T1000 (cell line): ENCODE measurements at places on chromosomes 12 and 14.

DNA sequence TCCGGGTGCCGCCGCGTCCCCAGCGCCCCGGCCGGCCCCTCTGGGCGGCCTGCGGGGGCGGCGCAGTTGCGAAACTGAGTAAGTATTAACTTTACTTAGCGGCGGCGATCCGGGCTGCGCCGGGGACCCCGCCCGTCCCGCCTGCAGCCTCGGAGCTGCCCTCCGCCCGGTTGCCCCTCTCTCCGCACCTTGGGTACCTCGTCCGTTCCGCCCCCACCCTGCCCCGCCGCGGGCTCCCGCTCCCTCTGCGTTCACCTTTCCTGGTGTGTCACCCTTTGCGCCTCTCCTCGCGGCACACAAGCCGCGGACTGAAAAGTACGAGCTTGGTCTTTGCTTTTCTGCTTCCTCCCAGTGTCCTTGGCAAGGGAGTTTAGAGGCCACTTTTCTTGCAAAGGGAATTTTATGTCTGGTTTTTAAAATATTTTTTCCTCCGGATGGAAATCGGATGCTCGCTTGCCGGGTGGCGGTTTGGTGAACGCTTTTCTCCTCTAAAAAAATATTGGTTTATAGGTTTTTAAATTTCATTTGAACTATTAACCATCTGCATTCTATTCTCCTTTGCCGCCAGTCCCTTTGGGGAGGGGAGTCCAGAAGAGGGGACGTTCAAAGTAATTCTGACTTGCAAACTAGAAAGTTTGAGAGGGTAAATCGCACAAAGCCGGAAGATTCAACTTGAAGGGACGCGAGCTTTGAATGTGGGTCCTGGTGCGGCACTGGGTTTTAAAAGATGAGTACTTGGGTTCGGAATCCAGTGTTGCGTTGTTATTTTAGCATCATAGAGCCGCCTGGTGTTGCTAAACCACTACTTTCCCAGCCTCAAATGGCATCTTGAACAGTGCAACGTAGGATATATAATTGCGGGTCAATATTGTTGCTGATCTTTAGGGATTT lies 834 bp downstream of the RASSF8 start:
- DNase-seq: peak; percentile 36

GRCh38 chr14:69664865-69665526 lies 53.6 kb downstream of the SUSD6 start:
- DNase-seq: no peak

- DNase-seq: no peak
Measured at GRCh38 chr12:25372002-25372401, 121.3 kb upstream of the KRAS start.

DNA sequence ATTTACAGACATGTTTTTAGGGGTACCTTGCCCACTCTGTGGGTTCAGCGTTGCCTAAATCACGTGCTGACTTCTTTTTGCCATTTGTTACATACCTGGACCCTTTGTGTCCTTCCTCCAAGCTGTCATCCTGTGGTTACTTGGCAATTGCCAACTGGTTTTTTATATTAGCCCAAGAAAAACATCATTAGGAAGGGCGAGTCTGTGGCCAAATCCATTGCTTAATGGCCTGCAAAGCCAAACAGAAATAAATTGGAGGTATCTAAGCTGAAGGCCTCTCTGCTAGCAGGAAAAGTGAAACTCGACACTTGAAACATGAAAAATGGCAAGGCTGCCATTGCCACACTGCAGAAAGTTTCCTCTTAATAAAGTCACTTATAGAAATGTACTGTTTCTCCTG lies 190.4 kb downstream of the NUAK1 start:
- no peak for DNase-seq

DNA sequence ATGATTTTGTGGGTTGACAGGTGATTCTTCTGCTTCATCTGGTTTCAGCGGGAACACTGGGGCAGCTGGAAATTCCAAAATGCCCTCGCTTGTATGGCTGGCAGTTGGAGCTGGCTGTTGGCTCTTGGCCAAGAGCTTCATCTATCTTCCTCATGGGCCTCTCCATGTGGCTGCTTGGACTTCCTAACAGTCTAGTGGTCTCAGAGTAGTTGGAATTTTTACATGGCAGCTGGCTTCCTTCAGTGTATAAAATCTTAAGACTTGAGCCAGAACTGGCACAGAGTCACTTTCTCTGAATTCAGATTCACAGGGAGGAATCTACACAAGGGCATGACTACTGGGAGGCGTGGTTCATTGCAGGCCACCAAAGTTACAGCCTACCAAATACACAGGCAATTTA lies 204.9 kb upstream of the RMST start:
- DNase-seq: no peak
